ENCODE measurements at places on chromosomes 1 and 21.
A peak's percentile ranks its signal among the peaks of the same experiment; 100 is the strongest.

DNA sequence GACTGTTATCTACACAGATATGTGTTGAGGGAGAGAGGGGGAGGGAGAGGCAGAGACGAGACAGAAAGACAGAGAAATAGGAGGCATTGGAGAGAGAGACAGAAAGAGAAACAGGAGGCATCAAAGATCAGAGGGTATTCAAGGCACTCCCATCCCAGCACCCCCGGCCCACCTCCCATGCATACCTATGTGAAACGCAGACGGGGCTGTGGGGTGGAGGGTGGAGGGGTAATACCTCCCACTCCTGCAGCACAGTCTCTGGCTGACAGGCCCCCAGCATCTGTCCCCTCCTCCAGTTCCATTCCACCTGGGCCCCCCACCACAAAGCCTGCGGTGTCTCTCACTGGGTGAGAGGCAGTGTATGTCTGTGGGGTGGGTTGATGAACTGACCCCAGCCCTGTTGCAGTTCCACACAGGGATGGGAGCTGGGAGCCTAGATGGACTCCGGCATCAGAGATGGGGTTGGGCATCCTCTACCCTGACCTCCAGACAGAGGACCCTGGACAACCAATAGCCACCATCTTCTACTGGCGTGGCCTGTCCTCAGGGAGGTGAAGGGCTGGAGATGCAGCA is 49.7 kb downstream of the RAP1GAP start:
- DNase-seq: no peak

DNA sequence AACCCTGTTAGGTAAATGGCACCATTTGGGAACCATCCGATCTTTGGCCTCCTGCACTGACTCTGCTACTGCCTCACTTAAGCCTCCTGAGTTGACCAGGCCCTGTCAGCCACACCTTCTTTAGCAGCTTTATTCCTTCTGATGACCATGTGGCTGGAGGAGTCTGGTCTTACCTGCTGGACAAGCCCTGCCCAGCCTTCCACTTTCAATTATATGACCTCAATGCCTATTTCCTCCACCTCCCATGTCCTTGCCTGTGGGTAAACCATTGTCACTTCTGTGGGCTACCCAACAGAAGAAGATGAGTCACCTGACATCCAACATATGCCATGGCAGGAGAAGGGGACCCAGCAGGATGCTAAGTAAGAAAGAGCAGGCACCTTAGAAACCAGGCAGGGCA is 393.8 kb downstream of the NTNG1 start:
- no peak for DNase-seq

GRCh38 chr1:154478639-154479038 is 23.4 kb upstream of the TDRD10 start:
- DNase-seq: peak; percentile 47

DNA sequence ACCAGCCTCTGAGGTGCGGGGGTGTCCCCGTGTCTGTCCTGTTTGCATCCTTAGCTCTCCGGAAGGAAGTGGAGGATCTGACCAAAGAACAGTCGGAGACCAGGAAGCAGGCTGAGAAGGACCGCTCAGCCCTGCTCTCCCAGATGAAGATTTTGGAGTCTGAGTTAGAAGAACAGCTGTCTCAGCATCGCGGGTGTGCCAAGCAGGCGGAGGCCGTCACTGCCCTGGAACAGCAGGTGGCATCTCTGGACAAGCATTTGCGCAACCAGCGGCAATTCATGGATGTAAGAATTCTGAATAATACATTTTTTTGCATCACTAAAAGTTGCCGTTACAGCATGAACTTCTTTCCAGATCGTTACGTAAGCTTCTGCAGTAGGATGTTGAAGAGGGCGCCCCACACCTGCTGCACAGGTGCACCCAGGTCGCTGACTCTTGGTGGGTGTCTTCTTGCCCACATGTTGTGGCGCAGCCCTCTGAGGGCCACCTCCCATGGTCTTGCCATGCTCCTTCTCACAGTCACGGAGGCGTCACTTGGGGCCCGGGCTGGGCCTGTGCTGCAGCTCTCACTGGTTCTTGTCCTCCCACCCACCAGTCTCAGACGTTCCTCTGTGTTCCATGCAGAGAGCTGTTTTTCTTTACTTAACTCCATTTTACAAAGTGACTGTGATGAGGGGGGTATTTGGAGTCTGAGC is 61.3 kb upstream of the DIP2A start:
- no peak for DNase-seq

DNA sequence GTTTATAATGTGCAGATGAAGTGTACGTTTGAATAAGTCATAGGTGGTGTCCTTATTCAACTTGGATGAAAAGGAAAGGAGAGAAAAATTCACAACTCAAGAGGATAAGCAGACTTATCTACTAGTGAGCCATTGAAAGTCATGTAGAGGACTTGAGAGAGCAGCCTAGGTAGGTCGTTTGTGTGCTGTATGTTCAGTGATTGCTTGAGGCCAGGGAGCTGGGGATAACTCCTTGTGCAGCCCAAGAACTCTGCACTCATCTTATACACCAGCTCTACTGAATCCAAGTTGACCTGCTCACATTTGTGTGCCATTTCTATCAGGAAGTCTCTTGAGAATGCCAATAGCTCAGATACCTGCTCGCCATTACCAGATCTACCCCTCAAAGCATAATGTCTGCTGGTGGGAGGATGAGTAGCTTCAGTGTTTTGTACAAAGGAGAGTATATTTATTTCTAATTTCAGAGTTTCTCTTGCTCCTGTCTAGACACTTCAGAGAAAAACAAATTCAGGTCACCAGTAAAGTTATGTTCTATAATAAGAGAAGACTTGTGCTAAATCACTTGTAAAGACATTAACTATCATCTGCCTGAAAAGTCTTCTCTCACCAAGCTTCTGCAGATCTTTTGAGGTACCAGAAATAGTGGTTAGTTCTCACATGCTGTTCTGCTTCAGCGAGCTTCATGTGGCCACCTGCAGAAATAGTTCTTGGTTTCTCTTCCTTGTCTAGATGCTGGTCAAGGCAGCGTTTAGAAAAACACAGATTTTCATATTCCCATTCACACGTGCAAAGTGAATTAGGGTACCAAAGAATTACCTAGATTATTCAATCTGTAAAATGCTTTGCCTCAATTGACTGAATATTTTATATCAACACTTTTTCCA is 10.8 kb downstream of the S1PR1 start:
- DNase-seq: peak; percentile 64

- no peak for DNase-seq
Observed at GRCh38 chr1:198680174-198680875, 41.5 kb downstream of the PTPRC start.

- no peak for DNase-seq
Observed at GRCh38 chr1:245232931-245233330, 78.1 kb downstream of the KIF26B start.

DNA sequence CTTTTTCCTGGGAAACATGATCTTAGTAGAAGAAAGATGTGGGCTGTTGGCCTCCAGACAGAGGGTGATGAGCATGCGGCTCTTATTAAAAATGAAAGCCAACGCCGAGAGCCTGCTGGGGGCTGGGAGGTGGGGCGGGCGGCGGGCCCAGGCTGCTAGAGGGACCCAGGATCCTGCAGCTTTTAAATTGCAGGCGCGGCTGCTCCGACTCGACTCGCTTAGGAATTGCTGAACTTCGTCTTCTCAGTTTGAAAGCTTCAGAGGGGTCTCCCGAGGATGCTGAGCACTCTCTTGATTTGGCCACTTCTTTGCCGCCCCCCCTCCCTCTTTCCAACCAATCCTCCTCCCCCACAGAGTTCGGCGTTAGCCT is 1.2 kb downstream of the AGPAT3 start:
- DNase-seq: peak; percentile 75

DNA sequence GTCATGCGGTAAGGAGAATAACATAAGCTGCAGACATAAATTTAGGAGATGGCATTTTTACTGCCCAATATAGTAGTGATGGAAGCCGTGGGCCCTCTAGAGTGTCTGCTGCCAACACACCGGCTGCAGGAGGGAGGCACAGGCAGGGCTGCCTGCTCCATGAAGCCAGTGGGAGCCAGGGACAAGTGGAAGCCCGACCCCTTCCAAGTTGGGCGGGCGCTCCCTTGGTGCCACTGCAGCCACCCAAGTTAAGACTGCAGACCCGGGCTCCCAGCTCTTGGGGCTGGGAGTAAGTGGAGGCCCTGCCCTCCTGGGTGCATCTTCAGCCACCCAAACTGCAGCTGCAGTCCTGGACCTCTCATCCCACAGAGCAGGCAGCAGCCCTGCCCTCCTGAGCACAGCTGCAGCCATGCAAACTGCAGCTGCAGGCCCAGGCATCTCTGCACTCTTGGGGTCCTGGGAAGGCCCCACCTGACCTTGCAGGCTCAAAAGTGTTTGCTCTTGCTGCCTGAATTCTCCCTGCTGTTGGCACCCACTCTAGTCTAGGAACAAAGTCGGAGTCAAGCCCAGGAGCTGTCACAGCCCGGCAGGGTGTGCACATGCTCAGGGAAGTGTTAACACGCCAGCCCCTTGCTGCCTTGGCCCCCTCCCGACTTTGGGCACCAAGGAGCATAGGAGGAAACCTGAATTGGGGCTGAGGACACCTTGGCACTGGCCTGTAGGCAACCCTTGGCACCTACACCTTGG is 437.2 kb upstream of the PRMT6 start:
- DNase-seq: no peak

DNA sequence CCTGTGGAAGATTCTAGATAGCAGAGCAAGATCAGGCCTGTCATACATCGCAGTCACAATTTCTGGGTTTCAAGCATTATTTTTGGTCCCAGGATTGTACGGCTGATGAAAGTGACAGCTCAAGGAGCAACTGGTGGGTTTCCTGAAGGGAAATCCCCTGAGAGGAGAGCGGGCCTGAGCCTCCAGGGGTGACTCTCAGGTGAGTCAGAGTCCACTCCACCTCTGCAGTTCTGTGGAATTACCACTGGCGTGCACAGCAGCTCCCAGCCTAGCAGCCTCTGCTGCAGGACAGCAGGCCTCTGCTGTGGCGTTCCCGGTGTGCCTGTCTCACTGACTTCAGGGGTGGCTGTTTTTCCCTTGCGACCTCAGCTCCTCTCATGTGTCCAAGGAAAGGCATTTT is 24.4 kb downstream of the SLC66A1 start:
- DNase-seq: no peak

Measured in GM10248 (cell line).